ENCODE measurements at places on chromosomes 3 and 15. TPM values are rescaled to one million over a fixed set of nuclear protein-coding genes. Genes with fewer than 3 reads are reported as not detected.

Gene IMPG2
- total RNA-seq: 0.65 TPM

Gene WNT5A
- total RNA-seq: 42.4 TPM

Gene EHHADH
- total RNA-seq: 11.7 TPM

Gene APBA2
- total RNA-seq: 1.8 TPM

Gene BFSP2
- not detected for total RNA-seq

Gene AADACL2
- total RNA-seq: not detected

Gene TMEM266
- not detected for total RNA-seq

Gene LYSMD2
- 3.1 TPM for total RNA-seq

Gene ALDH1L1
- total RNA-seq: 0.18 TPM

Gene EXOG
- total RNA-seq: 39.6 TPM

Gene MYEF2
- 5.1 TPM for total RNA-seq

Gene COL6A5
- not detected for total RNA-seq

Gene SLC35G2
- 14.7 TPM for total RNA-seq

Gene CRYBG3
- total RNA-seq: 23.9 TPM

Gene ZNF385D
- 11.5 TPM for total RNA-seq

Gene SCAMP5
- 2.2 TPM for total RNA-seq

Gene SLCO2A1
- total RNA-seq: under 0.01 TPM

Gene SCN11A
- 0.25 TPM for total RNA-seq

Gene NCBP2
- total RNA-seq: 48.8 TPM

Gene PRR20G
- not detected for total RNA-seq

Gene SPSB4
- total RNA-seq: not detected

Gene COL7A1
- 8.6 TPM for total RNA-seq

Gene KIF7
- total RNA-seq: 10.6 TPM

Gene CDHR4
- 0.09 TPM for total RNA-seq

Gene TRPC1
- 26.1 TPM for total RNA-seq

Gene UTS2B
- not detected for total RNA-seq

Gene SERP1
- 119 TPM for total RNA-seq

Gene POLR2M
- total RNA-seq: 285 TPM

Gene ACTC1
- total RNA-seq: not detected

Gene FBLN2
- total RNA-seq: 452 TPM

Gene KCNMB2
- total RNA-seq: 0.41 TPM

Gene ATP13A5
- total RNA-seq: not detected

Gene ITGB5
- total RNA-seq: 308 TPM

Gene GP5
- 0.49 TPM for total RNA-seq

Gene APOD
- 2.9 TPM for total RNA-seq

Gene PPP1R14D
- total RNA-seq: not detected

Gene CFAP20DC
- total RNA-seq: 1.3 TPM

Gene CHCHD4
- total RNA-seq: 3.8 TPM

Gene NKIRAS1
- 20.9 TPM for total RNA-seq

Gene XCR1
- total RNA-seq: not detected

Gene EPHA6
- total RNA-seq: not detected

Gene GOLGA8Q
- 1.1 TPM for total RNA-seq

Gene LOXL1
- 53.4 TPM for total RNA-seq

Gene PATL2
- 0.72 TPM for total RNA-seq

Gene LIPH
- total RNA-seq: 0.36 TPM

Gene ALS2CL
- 0.16 TPM for total RNA-seq

Gene EPHB1
- total RNA-seq: 1.2 TPM

Gene CAMKV
- not detected for total RNA-seq
